Naive thymus-derived CD8-positive, alpha-beta T cell (primary cell): ENCODE measurements at places on chromosomes 2 and 18.

DNA sequence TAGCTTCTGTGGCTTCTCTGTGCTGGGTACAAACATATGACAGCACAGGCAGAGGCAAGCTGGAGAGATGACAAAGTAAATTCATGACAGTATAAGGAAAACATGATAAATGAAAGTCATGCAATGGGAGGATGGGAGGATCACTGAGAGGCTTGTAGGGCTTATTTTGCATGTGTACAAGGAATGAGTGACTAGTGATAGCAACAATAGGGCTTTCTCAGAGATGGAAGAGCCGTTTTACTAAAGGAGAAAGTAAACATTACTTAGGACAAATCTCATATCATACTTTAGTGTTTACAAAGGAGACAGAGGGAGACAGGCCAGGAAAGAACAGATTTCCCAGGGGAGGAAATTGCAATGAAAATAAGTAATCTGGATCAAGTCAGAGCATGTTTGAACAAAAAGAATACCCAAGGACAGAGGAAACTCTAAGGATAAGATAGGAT is 82.5 kb upstream of the RBMS1 start:
- no peak for DNase-seq

- no peak for DNase-seq
Measured at GRCh38 chr2:88320076-88320773, 132.3 kb downstream of the FOXI3 start.

DNA sequence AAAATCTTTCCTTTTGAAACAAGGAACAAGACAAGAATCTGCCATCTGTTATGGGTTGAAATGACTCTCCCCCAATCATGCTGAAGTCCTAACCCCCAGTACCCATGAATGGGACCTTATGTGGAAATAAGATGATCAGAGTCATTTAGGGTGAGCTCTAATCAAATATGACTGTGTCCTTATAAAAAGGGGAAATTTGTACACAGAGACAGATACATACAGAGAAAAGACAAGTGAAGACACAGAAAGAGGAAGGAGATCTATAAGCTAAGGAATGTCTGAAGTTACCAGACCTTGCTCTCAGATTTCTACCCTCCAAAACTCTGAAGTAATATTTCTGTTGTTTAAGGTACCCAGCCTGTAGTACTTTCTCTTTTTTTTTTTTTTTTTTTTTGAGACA is 15.7 kb downstream of the TGFBRAP1 start:
- no peak for DNase-seq

DNA sequence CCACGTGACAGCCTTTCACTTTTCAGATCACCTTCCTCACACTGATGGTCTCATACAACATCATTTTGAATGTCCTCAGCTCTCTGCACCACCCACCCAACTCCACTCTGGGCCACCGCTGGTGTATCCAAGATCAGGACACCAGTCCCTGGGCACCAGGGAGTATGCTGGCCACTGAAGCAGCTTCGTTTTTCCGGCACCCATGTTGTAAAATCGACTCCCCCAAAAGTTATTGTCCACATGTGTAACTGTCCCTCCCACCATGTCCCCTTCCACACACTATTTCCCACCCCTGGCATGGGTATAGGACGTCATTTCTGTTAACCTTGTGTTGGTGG is 96.4 kb downstream of the TGOLN2 start:
- DNase-seq = no peak

- no peak for DNase-seq
Measured at GRCh38 chr2:241020201-241020600, 21.8 kb downstream of the SNED1 start.

- DNase-seq = no peak
Measured at GRCh38 chr2:171811245-171811628, 82.8 kb downstream of the SLC25A12 start.

DNA sequence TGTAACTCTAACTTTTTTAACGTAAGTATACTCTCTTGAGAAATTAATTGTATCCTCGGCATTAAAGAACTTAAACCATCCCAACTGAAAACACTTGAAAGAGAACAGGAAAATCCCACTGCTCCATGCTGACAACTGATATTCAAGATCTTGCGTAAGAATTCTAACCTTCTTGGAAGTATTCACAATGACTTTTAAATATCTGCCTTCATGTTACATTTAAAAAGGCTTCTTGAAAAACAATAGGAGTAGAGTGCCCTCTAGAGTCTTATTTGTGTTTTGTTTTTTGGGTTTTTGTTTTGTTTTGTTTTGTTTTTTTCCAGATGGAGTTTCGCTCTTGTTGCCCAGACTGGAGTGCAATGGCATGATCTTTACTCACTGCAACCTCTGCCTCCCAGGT is 65.4 kb upstream of the DNAJC10 start:
- DNase-seq = no peak

DNA sequence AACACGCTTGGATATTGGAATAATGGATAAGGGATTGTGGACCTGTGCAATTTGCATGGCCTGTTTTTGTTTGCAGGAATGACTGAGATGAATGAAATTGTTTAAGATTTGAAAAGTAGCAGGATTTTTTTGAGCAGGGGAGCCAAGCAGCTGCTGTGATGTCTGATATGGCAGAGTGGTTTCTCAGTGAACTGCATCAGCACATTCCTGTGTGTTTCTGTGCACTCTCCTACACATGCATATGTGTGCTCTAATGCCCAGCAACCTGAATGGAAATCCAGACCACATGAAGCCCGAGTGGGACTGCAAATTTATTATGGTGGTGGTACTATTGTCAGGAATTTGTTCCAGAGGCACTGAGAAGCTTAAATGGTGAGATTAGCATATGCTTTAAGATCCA is 161.7 kb downstream of the PARD3B start:
- no peak for DNase-seq

GRCh38 chr2:203853271-203853670 is 14.3 kb upstream of the CTLA4 start:
- DNase-seq = no peak

GRCh38 chr18:57837917-57838548 is 34.9 kb upstream of the ATP8B1 start:
- no peak for DNase-seq
